ENCODE measurements at places on chromosomes 5 and 9.

GRCh38 chr9:26567976-26568375, 324.6 kb downstream of the CAAP1 start:
- no peak for DNase-seq

DNA sequence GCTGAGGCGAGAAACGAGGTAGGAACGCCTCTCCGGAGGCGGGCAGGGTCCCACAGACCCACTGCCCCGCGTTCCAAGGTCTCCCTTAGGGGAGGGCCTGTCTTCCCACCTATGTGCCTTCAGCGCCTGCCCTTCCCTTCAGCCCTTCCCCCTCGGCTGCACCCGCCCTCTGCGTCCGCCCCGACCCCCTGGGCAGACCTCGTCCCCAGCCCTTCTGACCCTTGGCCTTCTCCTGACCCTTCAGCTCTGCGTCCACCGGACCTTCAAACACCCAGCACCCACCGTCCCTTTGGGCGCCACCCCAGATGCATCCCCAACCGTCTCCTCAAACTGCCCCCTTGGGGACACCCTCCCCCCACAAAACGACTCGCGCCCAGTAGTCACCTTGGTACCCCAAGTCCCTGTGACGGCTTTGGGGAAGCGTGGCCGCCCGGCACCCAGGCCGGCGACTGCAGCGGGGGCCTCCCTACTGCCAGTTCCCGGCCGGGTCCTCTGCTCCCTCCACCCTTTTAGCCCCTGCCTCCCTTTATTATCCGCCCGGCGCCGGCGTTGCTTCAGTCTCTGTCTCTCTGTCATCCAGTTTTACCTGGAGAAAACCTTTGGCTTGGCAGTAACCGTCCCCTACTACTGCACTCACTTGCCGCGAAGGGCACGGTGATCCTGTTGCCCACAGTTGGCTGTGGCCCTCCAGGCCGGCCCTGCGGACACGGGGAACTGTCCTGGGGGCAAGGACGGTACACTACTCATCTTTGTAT, 421 bp downstream of the RUSC2 start:
- no peak for DNase-seq

DNA sequence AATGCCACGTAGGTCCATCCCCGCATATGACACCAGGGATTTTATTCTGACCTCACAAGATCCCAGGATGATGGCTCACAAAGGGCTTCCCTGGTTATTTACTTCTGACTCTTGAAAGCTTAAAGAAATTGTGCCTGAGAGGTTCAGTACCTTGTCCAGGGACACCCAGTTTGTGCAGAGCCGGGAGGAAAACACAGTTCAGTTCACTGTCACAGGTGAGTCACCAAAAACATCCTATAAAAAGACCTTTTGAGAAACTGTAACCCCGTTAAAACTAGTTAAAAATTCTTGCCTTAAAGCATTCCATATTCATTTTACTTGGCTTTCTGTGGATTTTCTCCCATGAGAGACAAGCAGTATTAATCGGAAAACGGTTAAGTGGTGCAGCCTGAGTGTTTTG, 56.6 kb downstream of the ZNF510 start:
- no peak for DNase-seq

DNA sequence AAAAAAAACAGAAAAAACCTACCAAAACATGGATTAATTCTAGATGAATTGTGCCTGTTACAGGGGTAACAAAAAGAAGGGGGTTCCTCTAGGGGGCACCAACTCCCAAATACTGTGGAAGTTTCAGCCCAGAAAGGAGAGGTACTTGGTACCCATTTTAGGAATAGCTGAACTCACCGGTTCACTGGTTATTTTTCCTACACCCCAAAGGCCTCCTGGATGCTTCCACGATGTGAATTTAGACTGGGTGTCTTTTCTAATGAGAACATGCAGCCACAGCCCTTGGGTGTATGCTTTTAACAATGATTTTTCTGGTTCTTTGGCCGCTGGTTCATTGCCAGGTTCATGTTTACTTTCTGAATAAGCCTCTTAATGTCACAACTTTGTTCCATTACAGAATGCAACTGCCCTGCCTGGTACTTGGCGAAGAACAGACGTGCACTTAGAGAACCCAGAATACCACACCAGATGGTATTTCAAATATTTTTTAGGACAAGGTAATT, 46.7 kb downstream of the GARNL3 start:
- DNase-seq = no peak

DNA sequence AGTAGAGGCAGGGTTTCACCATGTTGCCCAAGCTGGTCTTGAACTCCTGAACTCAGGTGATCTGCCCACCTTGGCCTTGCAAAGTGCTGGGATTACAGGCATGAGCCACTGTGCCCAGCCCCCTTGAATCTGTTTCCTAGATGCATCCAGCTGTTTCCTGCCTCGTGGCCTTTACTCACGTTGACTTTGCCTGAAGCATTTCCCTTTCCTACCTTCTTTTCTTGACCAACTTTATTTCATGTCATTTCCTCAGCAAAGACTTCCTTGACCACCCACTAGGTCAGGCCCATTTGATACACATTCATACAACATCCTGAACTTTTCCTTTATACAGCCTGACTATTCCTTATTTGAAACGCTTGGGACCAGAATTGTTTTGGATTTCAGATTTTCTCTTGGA, 51.0 kb downstream of the DOCK2 start:
- DNase-seq = no peak

DNA sequence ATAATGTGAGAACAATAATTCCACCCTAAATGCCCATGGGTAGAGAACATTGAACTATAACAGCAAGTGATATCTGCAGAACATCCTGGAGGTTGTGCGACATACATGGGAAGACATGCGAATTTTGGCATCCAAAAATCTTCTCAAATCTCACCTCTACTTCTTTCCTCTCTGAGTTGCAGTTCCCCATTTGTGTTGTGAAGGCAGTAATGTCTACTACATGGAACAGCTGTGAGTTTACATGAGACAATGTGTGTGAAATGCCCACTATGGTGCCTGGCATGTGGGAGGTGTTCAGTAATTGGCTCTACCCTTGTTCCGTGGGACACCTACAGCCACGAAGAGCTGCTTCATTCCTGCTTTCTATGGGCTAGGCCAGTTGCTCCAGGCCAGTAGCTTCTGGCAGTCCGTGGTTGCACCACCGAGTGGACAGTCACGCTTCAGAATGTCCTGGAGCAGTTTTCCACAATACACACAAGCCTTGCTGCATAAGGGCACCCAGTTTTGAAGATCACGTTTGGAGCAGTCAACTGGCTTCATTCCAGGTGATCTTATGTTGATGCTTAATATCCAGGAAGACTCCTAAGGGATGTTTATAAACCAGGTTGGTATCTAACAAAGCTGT, 297.7 kb downstream of the DEPDC1B start:
- DNase-seq = no peak

Measured in stimulated activated CD4-positive, alpha-beta T cell treated with anti-CD3 and anti-CD28 coated beads, Interleukin-1b, Interleukin-23, amount 100 ng/mL, for 1 hour (primary cell).